Stimulated activated naive B cell treated with anti-CD40 and anti-IgM and Interleukin-4, amounts not matched to agents 10 μg/mL and 1 μg/mL and 100 μg/mL, for 72 hours (primary cell): ENCODE measurements at places on chromosomes 3 and 15.

DNA sequence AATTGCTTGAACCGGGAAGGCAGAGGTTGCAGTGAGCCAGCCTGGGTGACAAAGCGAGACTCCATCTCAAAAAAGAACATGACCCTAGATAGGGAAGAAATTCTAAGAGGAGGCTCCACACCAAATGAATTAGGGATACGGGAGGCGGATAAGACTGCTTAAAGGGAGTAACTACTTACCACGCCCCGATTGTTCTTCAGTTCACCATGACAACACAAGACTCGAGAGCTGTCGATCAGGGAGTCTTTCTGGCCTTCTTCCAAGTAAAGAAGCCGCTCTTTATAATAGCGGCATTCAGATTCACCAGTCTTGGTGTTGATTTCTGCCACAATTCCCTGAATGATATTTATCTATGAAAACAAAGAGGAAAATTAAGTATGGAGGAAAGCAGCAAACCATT is 53.9 kb upstream of the TASOR start:
- H3K27me3 ChIP-seq = no peaks in the 10 kb centered on the region
- no peaks in the 10 kb centered on the region for H3K4me1 ChIP-seq
- no peak overlapping the region for H3K4me3 ChIP-seq
- H3K27ac ChIP-seq = no peak overlapping the region
- no peak for DNase-seq

DNA sequence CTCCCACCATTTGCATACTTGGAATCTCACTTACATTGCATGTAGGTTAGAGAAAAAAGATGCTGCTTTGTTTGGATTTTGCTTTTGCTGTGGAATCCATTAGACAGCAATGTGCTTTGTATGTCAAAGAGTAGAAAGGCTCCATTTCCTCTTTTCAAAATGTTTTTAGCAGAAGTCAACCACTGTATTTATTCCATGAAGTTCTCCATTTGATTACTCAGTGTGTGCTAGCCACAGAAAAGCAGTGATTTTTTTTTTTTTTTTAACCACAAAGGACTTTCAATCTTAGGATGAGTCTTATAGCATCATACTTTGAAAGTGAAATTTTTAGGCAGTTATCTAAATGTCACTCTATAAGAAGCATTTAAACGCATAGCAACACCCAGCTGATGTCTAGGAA is 285.0 kb upstream of the ADAMTS9 start:
- no peak overlapping the region for H3K4me3 ChIP-seq
- no peak for DNase-seq
- no peaks in the 10 kb centered on the region for H3K27me3 ChIP-seq
- no peaks in the 10 kb centered on the region for H3K36me3 ChIP-seq
- no peaks in the 10 kb centered on the region for H3K4me1 ChIP-seq

DNA sequence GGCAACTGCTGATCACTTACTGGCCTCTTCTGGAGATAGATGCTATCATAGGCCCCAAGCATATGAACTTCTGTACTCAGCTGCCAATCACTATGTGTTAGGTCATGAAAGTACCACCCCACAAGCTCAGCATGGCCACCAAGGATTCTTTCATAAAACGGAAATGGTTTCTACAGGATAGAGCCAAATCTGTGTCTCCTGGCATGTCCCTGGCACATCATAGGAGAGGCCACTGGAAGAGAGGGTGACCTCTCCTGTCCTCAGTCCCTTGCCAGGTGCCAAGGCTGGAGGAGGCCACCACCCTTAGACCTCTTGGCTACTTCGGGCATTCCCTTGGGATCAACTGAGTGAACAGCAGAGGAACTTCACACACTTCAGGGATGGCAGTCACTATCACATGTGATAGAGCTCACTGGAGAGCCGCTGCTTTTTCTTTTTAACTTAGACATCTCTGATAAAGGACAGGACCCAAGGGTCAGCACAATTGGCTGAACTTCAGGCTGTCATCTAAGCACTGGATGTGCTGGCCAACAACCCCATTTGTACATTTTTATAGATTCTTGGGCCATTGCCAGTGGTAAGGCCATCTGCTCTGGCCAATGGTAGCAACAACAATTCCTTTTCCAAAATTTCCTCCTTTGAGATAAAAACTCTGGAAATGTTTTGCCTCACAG is 425.2 kb downstream of the SQOR start:
- no peak for DNase-seq
- H3K4me3 ChIP-seq = no peak overlapping the region
- H3K4me1 ChIP-seq = no peaks in the 10 kb centered on the region
- H3K36me3 ChIP-seq = no peaks in the 10 kb centered on the region

DNA sequence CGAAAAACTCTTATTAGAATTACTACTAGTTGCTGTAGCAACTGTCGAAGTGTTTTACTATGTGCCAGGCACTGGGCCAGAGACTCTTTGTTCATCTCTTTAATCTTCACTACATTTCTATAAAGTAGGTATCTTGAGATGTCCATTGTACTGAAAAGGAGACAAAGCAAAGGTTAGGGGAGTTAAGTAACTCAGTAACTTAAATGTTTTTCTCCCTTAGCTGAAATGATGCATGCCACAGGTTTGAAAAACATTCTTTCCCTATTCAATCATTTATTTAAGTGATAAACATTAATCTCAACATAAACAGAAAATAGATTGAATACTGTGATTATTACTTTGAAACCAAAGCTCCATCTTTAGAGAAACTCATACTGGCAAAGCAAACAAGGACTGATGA is 776.2 kb downstream of the FHIT start:
- no peaks in the 10 kb centered on the region for H3K27me3 ChIP-seq
- no peak overlapping the region for H3K4me3 ChIP-seq
- no peak for DNase-seq
- H3K27ac ChIP-seq = no peak overlapping the region
- H3K36me3 ChIP-seq = no peaks in the 10 kb centered on the region

- H3K4me3 ChIP-seq = no peak overlapping the region
- no peaks in the 10 kb centered on the region for H3K36me3 ChIP-seq
- no peaks in the 10 kb centered on the region for H3K4me1 ChIP-seq
- DNase-seq = no peak
- no peak overlapping the region for H3K27ac ChIP-seq
Observed at GRCh38 chr3:84194029-84194428, 764.8 kb upstream of the CADM2 start.

DNA sequence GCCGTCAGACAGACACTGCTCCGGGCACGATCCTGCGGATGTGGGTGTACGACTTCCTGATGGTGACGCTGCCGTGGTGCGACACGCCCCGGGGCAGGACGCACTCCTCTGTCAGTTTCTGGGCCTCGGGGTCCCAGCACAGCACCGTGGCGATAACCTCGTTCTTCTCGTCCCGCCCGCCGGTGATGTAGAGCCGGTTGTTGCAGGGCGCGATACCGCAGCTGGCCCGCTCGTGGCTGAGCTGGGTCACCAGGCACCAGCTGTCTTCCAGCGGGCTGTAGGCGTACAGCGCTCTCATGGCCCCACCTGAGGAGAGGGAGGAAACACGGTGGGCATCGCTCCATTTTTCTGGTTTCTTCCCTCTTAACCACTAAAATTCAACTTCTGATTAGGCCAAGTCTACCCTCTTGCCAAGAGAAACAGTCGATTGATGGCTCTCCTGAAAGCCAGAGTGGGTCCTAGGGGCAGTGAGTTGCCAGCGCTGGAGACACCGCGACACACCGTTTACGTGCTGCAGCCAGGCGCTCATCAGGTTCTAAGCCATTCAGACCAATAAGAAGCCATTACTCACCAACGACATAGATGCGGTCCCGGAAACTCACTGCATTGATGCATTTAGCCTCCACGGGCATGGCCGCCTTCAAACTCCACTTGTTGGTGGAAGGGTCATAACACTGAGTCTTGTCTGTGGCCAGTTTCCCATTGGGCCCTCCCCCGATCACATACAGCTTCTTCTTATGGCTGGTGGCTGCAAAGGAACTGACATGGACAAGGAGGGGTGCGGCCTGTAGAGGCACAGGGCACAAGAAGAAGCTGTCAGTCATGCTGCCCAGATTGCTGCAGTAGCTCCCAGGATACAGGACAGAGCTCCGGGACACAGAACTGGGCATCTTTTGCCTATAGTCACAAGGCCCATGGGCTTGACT is 63.3 kb downstream of the KLHL6 start:
- H3K27ac ChIP-seq = no peak overlapping the region
- H3K4me1 ChIP-seq = peaks cover 2% of the 10 kb centered on the region
- peaks cover 39% of the 10 kb centered on the region for H3K36me3 ChIP-seq
- H3K4me3 ChIP-seq = no peak overlapping the region
- H3K27me3 ChIP-seq = no peaks in the 10 kb centered on the region

GRCh38 chr15:63374686-63375520 is 6.7 kb downstream of the CA12 start:
- peaks cover 11% of the 10 kb centered on the region for H3K4me1 ChIP-seq
- H3K4me3 ChIP-seq = no peak overlapping the region
- H3K36me3 ChIP-seq = no peaks in the 10 kb centered on the region
- peaks cover 27% of the 10 kb centered on the region for H3K27me3 ChIP-seq
- DNase-seq = no peak

DNA sequence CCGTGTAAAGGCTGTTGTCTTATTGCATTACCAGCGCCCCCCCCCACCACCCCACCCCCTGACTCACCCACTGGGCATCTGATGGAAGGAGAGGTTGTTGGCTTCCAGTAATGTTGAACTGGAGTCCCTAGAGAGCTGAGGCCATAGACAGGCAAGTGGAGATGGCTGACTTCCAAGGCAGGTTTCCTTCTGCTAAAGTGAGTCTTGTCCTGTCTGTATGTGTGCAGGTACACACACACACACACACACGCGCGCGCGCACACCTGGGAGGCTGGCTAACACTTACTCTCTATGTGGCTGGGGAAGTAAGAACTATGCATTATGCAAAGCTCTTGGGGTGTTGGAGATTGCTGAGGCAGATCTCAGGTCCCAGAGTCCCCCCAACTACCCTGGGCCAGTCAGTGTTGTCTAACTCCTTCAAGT is 1.6 kb upstream of the KY start:
- no peak overlapping the region for H3K4me3 ChIP-seq
- H3K27ac ChIP-seq = no peak overlapping the region
- H3K4me1 ChIP-seq = no peaks in the 10 kb centered on the region
- no peaks in the 10 kb centered on the region for H3K36me3 ChIP-seq

DNA sequence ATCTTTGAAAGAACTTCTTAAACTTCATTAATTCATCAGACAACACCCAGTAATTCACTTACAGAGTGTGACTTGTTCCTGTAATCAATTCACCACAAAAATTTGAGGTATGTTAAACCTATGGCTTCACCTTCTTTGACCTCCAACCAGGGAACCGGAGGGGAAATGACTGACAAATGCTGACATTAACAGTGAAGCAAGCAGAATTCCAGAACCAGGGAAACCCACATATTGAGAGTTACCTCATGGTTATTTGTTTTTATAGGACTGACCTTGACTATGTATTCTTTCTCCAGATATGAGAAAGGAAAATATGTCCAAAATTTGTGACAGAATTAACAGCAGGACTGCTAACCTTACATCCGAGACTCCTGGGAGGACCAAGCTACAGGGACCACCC is 2.7 kb downstream of the P3H2 start:
- H3K4me1 ChIP-seq = peaks cover 6% of the 10 kb centered on the region
- H3K36me3 ChIP-seq = no peaks in the 10 kb centered on the region
- no peak overlapping the region for H3K4me3 ChIP-seq
- H3K27me3 ChIP-seq = peaks cover 54% of the 10 kb centered on the region
- no peak overlapping the region for H3K27ac ChIP-seq
- DNase-seq = no peak

DNA sequence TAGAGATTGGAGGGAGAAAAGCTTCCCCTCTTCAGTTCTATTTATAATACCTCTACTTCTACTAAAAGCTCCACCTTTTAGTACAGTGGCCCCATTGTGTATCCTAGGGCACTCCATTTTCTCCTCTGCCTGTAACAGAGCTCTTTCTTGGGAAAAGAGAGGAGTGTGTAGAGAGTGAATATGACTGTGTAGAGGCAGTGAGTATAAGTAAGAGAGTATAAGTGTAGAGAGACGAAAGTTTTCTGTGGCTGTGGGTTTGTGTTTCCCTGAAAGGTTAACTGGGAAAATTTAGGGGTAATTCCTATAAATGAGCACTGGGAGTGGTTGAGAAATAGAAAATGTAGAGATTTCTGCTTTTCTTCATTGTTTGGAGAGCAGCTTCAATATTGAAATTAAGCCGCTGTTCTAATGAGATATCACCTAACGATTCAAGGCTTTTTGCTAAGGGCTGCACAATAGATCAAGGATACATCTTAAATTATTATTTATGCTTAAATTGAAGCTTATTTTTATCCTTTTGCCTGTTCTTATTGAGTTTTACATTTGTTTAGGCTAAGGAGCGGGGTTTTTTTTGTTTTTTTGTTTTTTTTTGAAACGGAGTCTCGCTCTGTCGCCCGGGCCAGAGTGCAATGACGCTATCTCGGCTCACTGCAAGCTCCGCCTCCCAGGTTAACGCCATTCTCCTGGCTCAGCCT is 6.9 kb downstream of the IQGAP1 start:
- H3K27me3 ChIP-seq = no peaks in the 10 kb centered on the region
- peak overlapping the region; percentile 72 for H3K27ac ChIP-seq
- H3K4me1 ChIP-seq = peaks cover 48% of the 10 kb centered on the region

- no peak for DNase-seq
- H3K4me3 ChIP-seq = no peak overlapping the region
Observed at GRCh38 chr3:152621006-152621868, 213.7 kb upstream of the P2RY1 start.

DNA sequence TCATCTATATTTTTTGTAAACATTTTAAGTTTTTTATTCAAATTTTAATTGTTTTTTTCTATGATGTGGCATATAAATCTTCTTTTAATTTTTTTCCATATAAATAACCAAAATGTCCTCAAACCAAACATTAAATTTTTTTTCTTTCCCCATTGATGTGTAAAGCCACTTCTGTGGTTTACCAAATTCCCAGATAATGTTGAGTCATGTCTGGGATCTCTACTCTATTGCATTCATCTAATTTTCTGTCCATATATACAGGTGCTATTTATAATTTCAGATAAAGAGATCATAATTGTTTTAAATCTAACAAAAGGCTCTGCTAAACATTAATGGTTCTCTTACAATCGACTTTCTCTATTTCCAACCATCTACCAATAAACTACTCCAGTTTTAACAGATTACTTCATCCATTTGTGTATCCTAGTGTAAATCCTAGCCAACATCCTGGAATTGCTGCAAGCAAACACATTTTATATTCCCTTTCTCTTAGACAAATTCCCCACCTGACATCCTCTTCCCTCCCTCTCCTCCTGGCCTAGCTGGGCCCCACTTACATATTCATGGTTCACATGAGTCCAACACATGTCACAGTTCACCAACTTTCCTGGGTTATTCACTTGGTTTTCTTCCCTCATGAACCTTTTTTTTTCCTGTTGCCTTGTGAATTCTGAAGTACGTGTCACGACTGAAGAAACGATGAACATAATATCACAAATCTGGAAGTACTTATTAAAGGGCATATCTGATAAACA is 368.0 kb upstream of the AGTR1 start:
- H3K27me3 ChIP-seq = no peaks in the 10 kb centered on the region
- no peak overlapping the region for H3K4me3 ChIP-seq
- H3K27ac ChIP-seq = no peak overlapping the region
- no peaks in the 10 kb centered on the region for H3K36me3 ChIP-seq

DNA sequence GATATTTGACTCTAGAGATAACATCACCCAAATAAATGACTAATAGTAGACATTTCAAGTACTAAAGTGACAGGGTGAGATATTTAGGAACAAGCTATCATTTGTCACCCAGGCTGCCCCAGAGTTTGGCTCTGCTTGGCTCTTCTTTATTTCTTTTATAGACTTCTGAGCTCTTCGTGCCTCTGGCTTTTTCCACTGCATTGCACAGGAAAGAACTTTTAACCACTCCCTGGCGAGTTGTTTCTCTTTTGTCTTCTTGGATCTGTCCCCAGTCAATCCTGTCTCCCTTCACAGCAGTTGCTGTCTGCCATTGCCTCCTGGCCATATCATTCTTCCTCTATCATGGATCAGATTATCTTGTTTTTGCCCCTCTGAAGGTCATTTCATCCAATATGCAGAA is 339.2 kb upstream of the DCBLD2 start:
- no peaks in the 10 kb centered on the region for H3K4me1 ChIP-seq
- H3K27me3 ChIP-seq = no peaks in the 10 kb centered on the region
- H3K4me3 ChIP-seq = no peak overlapping the region
- no peak for DNase-seq
